B cell (primary cell): ENCODE measurements at places on chromosomes 1 and 21.

DNA sequence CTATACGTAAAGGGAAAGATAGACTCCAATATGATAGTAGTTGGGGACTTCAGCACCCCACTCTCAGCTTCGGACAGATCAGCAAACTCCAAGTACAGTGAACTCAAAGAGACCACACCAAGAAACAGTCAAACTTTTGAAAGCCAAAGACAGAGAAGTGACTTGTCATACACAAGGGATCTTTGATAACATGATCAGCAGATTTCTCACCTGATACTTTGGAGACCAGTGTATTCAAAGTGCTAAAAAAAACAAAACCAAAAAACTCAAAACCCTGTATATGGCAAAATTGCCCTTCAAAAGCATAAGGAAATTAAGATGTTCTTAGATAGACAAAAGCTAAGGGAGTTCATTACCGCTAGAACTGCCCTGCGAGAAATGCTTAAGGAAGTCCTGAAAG lies 9.4 kb downstream of the IFNAR1 start:
- H3K27me3 ChIP-seq: no peaks in the 10 kb centered on the region
- H3K27ac ChIP-seq: no peak overlapping the region
- H3K4me3 ChIP-seq: no peak overlapping the region
- peaks cover 63% of the 10 kb centered on the region for H3K4me1 ChIP-seq
- DNase-seq: no peak

DNA sequence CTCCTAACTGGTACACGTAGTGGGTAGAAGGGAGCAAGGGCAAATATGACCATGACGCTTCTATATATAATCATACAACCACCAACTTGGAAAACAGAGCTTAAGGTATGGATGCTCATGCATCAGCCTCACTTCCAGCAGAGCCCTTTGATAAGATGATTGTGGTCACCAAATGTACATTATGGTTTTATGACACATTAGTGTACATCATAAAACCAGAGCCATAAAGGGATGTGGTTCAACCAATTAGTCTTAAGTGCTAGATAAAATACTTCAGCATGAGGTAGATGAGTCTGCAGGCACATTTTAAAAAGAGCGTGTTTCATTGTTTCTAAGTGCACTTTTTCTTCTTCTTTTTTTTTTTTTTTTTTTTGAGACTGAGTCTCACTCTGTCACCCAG lies 43.7 kb downstream of the NIBAN1 start:
- H3K27me3 ChIP-seq: no peaks in the 10 kb centered on the region
- H3K4me3 ChIP-seq: no peak overlapping the region
- no peak for DNase-seq
- H3K27ac ChIP-seq: no peak overlapping the region
- H3K4me1 ChIP-seq: no peaks in the 10 kb centered on the region

DNA sequence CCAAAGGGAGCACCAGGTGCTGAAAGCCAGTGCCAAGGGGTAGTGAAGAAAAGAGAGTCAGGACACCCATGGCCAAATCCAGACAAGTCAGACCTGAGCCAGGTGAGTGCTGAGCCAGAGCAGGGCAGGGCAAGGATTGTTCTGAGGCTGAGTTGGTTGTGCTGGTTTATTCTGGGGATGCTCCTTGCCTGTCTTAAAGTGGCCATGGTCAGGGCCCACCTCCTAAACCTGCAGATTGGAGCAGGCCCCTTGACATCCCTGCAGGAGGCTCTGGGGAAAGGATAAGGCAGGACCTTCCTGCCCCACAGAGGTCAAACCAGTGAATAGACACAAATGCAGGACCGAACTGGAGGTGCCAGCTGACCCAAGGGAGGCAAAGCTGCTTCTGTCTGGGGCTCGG lies 138.4 kb downstream of the HIVEP3 start:
- H3K27ac ChIP-seq: no peak overlapping the region
- no peaks in the 10 kb centered on the region for H3K27me3 ChIP-seq
- no peaks in the 10 kb centered on the region for H3K4me1 ChIP-seq

DNA sequence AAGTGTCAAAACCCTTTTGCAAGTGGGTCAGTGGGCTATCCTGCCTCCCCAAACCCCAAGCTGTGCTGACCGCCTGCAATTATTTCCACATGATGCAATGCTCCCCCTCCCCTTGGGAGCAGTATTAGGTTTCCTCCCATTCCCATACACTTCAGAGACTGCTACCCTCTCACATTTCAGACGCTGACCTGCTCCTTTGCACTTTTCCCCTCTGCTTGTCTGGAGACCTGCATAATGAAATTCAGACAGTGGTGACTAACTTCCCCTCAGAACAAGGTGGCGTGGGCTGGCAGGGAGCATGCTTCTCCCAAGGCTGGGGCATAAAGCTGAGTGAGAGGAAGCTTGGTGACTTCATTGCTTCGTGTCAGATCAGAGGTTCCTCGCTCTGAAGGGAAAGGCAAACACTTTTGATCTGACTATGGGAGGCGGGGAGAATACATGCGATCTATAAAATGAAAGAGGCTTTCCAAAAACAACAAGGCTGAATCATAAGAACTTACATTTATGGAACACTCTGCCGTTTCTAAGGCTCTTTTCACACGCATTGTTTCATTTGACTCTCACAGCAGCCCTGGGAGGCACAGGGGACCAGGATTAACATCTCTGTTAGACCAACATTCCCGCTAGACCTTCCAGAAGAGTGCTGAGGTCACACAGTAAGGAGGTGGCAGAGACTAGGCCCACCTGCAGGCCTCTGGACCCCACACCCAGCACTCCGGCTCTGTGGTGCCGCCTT lies 27.5 kb upstream of the ROR1 start:
- no peaks in the 10 kb centered on the region for H3K27me3 ChIP-seq
- no peak for DNase-seq
- no peak overlapping the region for H3K27ac ChIP-seq
- H3K4me3 ChIP-seq: no peak overlapping the region

DNA sequence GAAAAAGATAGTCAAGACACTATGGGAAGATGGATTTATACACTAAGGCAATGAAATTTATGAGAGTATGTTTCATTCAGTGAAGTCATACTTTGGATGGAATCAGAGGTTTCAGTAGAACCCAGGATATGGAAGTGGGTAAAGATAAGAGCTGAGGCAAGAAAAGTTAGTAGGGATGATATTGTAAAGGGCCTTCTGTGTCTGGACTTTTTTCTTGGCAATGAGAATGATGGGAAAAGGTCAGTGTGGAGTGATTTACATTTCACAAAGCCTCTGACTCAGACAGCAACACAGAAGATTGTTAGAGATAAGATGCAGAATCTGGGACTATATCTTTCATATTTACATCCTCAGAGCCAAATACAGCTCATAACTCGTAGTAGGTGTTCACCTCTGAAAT lies 32.1 kb downstream of the SH3BGR start:
- no peaks in the 10 kb centered on the region for H3K4me1 ChIP-seq
- no peaks in the 10 kb centered on the region for H3K27me3 ChIP-seq
- H3K27ac ChIP-seq: no peak overlapping the region
- no peaks in the 10 kb centered on the region for H3K36me3 ChIP-seq
- no peak overlapping the region for H3K4me3 ChIP-seq
- DNase-seq: no peak

GRCh38 chr1:58785442-58786058 lies 1.7 kb upstream of the JUN start:
- peaks cover 27% of the 10 kb centered on the region for H3K4me1 ChIP-seq
- H3K27me3 ChIP-seq: no peaks in the 10 kb centered on the region
- H3K36me3 ChIP-seq: no peaks in the 10 kb centered on the region
- peak overlapping the region; percentile 95 for H3K4me3 ChIP-seq

- no peaks in the 10 kb centered on the region for H3K36me3 ChIP-seq
- H3K27ac ChIP-seq: no peak overlapping the region
- H3K27me3 ChIP-seq: no peaks in the 10 kb centered on the region
- no peak for DNase-seq
- no peaks in the 10 kb centered on the region for H3K4me1 ChIP-seq
These were observed 95.4 kb upstream of the CLDN14 start for GRCh38 chr21:36575306-36575705.

DNA sequence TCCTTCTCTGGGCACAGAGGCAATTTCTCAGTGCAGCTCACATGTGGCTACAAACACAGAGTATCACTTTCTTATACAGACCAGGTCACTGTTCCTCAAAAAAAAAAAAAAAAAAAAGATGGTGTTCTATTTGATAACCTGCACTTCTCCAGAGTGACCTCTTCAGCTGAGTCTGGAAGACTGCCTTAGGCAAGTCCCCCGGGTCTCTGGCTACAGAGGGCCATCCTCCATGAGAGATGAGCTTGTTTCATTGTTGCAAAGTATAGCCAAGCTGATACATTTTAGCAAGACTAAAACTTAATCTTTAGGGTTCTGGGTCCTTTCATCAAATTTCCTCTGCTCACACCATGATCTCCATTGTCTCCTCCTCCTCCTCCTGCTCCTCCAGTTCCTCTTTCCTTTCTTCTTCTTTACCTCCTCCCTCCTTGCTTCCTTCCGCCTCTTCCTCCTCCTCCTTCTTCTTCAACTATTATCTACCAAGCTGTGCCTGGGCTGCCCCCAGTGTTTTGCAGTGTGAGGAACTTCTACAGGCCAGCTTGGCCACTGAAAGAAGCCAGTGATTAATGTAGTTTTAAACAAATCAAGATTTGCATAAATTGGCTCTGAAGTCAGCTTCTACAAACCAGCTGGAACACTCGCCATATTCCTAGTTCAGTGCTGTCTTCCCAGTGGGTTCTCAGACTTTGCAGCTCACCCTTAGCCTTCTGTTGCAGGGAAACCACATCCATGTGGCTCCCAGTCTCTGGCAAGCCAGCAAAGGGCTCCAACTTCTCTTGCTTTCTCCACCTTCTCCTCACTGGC lies 139.4 kb downstream of the RUNX1 start:
- no peak overlapping the region for H3K4me3 ChIP-seq
- peaks cover 47% of the 10 kb centered on the region for H3K4me1 ChIP-seq
- H3K27me3 ChIP-seq: no peaks in the 10 kb centered on the region
- H3K27ac ChIP-seq: no peak overlapping the region
- no peak for DNase-seq

- no peak for DNase-seq
- no peak overlapping the region for H3K4me3 ChIP-seq
- H3K36me3 ChIP-seq: no peaks in the 10 kb centered on the region
- peaks cover 26% of the 10 kb centered on the region for H3K4me1 ChIP-seq
These were observed 13.9 kb downstream of the CD247 start for GRCh38 chr1:167504467-167504827.

GRCh38 chr1:9058465-9058864 lies 11.0 kb downstream of the SLC2A5 start:
- H3K27ac ChIP-seq: no peak overlapping the region
- DNase-seq: no peak
- no peaks in the 10 kb centered on the region for H3K27me3 ChIP-seq
- peaks cover 7% of the 10 kb centered on the region for H3K4me1 ChIP-seq
- H3K4me3 ChIP-seq: no peak overlapping the region
- peaks cover 2% of the 10 kb centered on the region for H3K36me3 ChIP-seq

GRCh38 chr1:2174348-2175054 lies 20.1 kb downstream of the FAAP20 start:
- H3K27me3 ChIP-seq: no peaks in the 10 kb centered on the region
- no peaks in the 10 kb centered on the region for H3K4me1 ChIP-seq
- DNase-seq: peak; percentile 56
- no peak overlapping the region for H3K27ac ChIP-seq

DNA sequence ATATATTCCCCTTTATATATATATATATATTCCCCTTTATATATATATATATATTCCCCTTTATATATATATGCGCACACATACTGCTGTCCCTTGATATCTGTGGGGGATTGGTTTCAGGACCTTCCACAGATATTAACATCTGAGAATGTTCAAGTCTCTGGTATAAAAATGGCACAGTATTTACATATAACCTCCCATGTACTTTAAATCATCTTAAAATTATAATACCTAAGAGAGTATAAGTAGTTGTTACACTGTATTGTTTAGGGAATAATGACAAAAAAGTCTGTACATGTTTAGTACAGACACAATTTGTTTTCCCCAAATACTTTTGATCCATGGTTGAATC lies 45.8 kb downstream of the NR5A2 start:
- no peak overlapping the region for H3K27ac ChIP-seq
- H3K4me1 ChIP-seq: no peaks in the 10 kb centered on the region
- H3K27me3 ChIP-seq: peaks cover 9% of the 10 kb centered on the region
- DNase-seq: no peak

GRCh38 chr1:85279458-85280080 lies 3.1 kb upstream of the BCL10 start:
- H3K27ac ChIP-seq: no peak overlapping the region
- peaks cover 2% of the 10 kb centered on the region for H3K36me3 ChIP-seq
- peaks cover 20% of the 10 kb centered on the region for H3K4me1 ChIP-seq
- H3K27me3 ChIP-seq: no peaks in the 10 kb centered on the region
- no peak overlapping the region for H3K4me3 ChIP-seq
- no peak for DNase-seq

- no peak for DNase-seq
- no peaks in the 10 kb centered on the region for H3K4me1 ChIP-seq
- no peaks in the 10 kb centered on the region for H3K36me3 ChIP-seq
- no peaks in the 10 kb centered on the region for H3K27me3 ChIP-seq
- no peak overlapping the region for H3K27ac ChIP-seq
These were observed 6.9 kb downstream of the S100A12 start for GRCh38 chr1:153368495-153368894.

GRCh38 chr21:33587792-33588484 lies 546 bp downstream of the DONSON start:
- peaks cover 13% of the 10 kb centered on the region for H3K4me1 ChIP-seq
- H3K27me3 ChIP-seq: no peaks in the 10 kb centered on the region
- no peaks in the 10 kb centered on the region for H3K36me3 ChIP-seq
- peak overlapping the region; percentile 50 for H3K27ac ChIP-seq

DNA sequence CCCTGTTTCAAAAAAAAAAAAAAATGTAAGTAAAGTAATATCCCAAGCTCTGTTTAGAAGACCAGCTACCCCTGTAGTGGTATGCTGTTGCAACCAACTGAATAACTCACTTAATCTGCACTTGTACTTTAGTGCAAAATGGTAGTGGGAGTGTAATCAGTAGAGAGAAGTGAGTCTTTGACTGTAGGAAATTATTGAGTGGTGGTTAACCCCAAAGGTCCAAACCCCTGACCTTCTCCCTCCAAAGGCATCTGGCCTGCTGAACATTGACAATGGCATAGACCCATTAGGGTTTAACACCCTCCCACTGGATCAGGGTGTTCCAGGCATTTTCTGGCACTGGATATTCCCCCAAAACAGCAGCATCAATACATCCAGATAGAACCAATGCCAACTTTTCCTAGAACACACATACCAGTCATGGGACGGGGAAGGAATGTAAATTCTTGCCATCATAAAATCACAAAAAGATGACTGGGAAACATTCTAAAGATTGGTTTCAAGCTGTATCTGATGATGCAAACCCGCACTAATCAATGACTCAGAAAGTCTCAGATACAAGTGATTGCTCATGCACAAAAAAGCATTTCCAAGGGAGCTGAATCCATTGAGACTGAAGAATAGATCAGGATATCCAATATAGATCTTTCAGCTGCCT lies 110.3 kb downstream of the MRPL39 start:
- no peaks in the 10 kb centered on the region for H3K27me3 ChIP-seq
- DNase-seq: no peak
- peaks cover 7% of the 10 kb centered on the region for H3K4me1 ChIP-seq

- H3K27me3 ChIP-seq: no peaks in the 10 kb centered on the region
- no peak overlapping the region for H3K27ac ChIP-seq
- no peak for DNase-seq
- H3K36me3 ChIP-seq: no peaks in the 10 kb centered on the region
These were observed 36.5 kb downstream of the ZMYND12 start for GRCh38 chr1:42419126-42419821.

GRCh38 chr1:93669369-93669768 lies 12.3 kb downstream of the BCAR3 start:
- H3K4me3 ChIP-seq: no peak overlapping the region
- H3K27ac ChIP-seq: no peak overlapping the region
- H3K36me3 ChIP-seq: peaks cover 3% of the 10 kb centered on the region
- no peaks in the 10 kb centered on the region for H3K27me3 ChIP-seq
